ENCODE measurements at places on chromosomes 6 and 20.

DNA sequence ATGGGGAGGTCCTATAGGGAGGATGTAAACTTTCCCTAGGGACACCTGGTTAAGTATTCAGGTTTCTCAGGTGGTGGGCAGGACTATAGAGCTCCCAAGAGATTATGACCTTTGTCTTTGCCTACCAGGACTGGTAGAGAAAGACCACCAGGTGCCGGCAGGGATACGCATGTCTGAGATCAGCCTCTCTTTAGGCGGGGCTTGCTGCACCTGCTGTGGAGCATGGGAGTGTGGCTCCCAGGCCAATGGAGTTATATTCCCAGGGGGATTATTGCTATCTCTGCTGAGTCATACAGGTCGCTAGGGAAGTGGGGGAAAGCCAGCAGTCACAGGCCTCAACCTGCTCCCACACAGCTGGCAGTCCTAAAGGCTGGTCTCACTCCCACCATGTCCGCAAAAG, 280.5 kb upstream of the MMS22L start:
- no peak for DNase-seq

- DNase-seq, result no peak
Observed at GRCh38 chr6:127092466-127092865, 26.0 kb upstream of the RSPO3 start.

DNA sequence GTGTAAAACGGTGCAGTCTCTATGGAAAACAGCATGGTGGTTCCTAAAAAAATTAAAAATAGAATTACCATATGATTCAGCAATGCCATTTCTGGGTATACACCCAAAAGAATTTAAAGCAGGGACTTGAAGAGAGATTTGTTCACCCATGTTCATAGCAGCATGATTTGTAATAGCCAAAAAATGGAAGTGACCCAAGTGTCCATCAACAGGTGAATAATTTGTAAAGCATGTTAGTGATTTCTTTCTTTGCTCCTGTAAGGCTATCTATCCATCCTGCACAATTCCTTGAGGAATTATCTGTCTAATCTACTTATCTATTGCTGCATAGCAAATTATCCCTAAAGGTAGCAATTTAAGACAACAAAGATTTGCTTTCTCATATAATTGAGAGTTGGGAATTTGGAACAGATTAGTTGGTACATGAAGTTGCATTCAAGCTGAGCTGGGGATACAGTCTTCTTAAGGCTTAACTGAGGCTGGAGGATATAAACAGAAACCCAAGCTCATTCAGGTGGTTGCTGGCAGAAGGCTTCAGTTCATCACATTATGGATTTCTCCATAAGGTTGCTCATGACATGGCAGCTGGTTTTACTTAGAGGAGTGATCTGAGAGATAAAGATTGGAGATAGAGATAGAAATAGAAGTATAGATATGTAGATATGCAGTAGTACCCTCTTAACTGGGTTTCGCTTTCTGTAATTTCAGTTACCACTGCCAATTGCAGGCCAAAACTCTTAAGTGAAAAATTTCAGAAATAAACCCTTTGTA, 62.0 kb downstream of the IL22RA2 start:
- DNase-seq, result no peak

GRCh38 chr6:13711324-13711732, 307 bp downstream of the RANBP9 start:
- DNase-seq, result no peak

DNA sequence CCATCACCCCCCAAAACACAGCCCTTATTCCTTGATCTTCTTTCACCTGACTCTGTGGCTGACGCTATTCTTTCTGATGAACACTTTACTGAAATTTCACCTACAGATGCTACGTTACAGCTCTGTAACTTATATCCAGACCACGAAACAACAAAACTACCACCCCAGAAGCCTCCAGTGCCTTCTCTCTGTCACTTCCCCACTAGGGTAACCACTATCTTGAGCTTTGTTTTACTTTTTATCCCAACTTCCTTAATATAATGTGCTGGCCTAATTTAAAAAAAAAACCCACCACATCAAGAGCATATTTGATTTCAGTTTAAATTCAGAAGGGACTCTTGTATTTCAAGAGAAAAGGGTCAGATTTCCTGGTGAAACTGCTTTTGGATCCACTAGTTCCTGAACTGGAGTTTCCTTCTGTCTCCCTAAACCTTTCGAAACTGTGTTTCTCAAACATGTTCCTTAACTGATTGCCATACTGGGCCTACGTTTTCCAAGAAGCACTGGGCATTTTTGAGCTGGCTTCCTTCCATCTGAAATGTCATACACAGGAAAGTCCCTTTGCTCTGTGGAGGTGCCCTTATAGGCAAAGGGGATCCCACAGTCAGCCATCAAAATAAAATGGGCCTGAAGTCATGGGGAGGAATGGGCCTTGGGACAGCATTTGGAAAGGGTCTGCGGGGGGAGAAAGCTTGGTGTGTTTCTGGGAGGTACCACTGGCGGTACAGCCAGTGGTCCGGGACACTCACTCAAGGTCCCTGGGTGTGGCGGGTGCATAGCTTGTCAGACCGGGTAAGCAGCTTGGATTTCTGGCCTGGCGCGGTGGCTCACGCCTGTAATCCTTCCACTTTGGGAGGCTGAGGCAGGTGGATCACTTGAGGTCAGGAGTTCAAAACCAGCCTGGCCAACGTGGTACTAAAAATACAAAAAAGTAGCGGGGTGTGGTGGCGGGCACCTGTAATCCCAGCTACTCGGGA, 25.8 kb upstream of the RTF2 start:
- DNase-seq, result no peak

DNA sequence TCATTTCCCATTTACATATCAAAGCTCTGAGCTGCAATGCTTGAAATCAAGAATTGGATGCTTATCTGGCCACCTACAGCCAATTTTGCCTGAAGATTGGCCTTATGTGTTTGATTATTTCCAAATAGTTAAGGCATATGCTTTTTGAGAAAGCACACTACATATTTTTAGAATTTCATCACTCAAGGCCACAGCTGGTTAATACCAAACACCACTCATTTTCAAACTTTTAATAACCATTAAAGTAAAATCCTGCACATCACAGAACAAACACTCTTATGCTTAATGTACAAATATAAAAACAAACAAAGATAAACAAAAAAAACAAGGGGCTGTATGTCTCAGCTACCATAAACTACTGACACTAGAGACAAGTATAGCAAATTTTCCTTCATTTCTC, 96.9 kb upstream of the HMGCLL1 start:
- DNase-seq, result no peak

GRCh38 chr6:35833536-35833935, 28.4 kb downstream of the LHFPL5 start:
- peak; percentile 22 for DNase-seq

GRCh38 chr20:46894579-46894958, at the start of gene EYA2:
Gene EYA2 (plus strand): TSS chr20:46894843. CDS start chr20:46990011, 95,168 bp downstream.
- no peak for DNase-seq

GRCh38 chr6:151284012-151284411, 44.2 kb downstream of the AKAP12 start:
- no peak for DNase-seq

DNA sequence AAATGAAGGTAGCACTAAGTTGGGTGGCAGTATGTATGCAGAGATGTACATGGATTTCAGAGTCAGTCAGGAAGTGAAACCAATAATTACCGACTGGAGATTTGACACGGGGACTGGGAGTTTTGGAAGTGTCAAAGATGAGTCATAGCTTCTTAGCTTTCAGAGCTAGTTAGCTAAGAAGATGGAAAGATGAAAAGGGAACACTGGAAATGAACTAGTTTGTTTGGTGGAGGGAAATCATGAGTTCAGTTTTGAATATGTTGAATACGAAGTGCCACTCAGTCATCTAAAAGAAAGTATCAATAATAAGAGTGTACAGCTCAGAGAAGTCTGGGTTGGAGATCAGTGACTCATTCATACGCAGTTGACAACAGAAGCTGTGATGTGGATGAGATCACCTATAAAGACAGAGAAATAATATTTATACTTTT, 7.5 kb downstream of the ESF1 start:
- DNase-seq, result no peak

GRCh38 chr6:1136415-1136774, 175.5 kb upstream of the FOXQ1 start:
- DNase-seq, result peak; percentile 91

- no peak for DNase-seq
Observed at GRCh38 chr20:2365666-2366065, 15.0 kb upstream of the TGM6 start.

DNA sequence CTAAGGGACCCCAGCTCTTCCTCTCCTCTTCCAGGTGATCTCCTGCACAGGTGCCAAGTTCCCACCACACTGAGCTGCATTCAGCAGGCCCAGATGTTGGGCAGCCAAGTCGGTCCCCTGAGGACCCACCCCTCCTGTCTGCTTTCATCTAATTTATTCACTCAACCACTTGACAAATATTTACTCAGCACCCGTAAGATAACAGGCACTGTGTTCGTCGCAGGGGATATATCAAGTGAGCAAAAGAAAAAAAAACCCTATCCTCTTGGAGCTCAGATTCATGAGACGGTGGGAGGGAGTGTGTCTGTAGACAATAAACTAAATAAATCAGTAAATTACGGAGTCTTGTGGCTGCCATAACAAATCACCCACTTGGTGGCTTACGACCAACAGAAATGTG, 143.6 kb downstream of the MRPL14 start:
- DNase-seq, result no peak

GRCh38 chr20:48920527-48921167, 864 bp upstream of the ARFGEF2 start:
- DNase-seq, result no peak

DNA sequence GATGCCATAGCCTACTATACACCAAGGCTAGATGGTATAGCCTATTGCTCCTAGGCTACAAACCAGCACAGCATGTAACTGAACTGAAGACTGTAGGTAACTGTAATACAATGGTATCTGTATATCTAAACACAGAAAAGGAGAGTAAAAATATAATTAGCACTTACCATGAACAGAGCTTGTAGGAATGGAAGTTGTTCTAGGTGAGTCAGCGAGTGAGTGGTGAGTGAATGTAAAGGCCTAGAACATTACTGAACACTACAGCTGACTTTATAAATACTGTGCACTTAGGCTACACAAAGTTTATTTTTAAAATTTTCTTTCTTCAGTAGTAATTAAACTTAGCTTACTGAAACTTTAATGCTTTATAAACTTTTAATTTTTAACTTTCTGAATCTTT, 129.5 kb downstream of the BTBD9 start:
- peak; percentile 67 for DNase-seq

- no peak for DNase-seq
Observed at GRCh38 chr20:45342855-45343531, 5.2 kb downstream of the SDC4 start.

GRCh38 chr6:138250513-138251247, 32.4 kb upstream of the PBOV1 start:
- DNase-seq, result peak; percentile 84

- peak; percentile 88 for DNase-seq
Observed at GRCh38 chr6:41767112-41767833, 12.4 kb downstream of the FRS3 start.

GRCh38 chr20:63081351-63081750, 74.6 kb upstream of the BHLHE23 start:
- no peak for DNase-seq

- no peak for DNase-seq
Observed at GRCh38 chr6:45689926-45690615, 312.3 kb upstream of the SUPT3H start.

- peak; percentile 98 for DNase-seq
Observed at GRCh38 chr6:53326372-53327016, 22.3 kb downstream of the ELOVL5 start.

DNA sequence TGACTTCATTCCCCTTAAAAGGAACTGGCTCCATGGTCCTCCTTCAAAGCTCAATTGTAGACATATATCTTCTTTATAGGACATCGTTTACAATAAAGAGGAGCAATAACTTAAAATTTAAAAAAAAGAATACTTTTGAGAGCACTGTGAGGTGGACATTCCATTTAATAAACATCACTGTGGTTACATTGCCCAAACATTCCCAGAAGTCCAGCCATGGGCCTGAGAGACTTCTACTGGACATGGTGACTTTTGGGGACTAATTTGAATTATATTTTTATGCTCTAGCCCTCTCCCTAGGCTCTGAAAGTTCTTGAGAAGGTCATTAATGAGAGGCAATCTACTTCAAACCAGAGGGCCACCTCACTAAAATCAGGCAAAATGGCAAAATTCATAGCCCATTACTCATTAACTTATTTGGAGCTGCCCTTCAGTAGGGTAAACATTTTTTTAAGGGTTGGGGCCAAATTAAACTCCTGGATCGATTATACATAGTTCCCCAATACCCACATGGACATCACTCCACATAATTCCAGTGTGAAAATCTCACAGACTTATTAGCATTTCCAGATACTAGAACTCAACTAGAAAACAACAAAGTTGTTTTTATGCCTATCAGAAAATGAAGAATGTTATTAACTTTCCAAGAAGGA, 17.1 kb downstream of the ISM1 start:
- no peak for DNase-seq

GRCh38 chr6:40521496-40521895, 65.7 kb downstream of the LRFN2 start:
- no peak for DNase-seq

GRCh38 chr6:36865835-36866234, 8.8 kb downstream of the PPIL1 start:
- DNase-seq, result no peak

GRCh38 chr6:169848946-169849345, 97.5 kb downstream of the ERMARD start:
- DNase-seq, result no peak

DNA sequence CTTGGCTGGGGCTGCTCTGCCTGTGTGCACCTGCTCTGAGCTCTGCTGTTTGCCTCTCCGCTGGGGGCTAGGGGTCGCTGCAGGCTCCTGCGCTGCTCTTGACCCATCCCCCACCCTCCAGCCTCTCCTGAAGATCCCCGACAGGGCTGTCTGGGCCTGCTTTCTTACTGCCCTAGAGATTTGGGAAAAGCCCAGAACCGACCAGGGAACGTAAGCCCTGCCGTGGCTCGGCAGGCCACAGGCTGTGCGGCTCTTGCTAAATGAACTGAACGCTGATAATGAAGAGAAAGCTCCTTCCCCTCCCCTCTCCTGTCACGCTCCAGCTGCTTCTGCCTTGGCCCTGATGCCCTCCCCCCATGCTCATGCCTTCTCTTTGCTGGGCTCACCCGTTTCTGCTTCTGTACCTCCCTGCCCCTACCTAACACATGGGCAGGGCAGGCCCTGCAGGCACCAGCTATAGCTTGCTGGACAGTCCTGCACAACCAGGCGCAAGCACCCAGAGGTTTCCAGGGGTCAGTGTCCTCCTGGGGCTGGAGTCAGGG, 32.0 kb upstream of the PCMTD2 start:
- DNase-seq, result peak; percentile 58

DNA sequence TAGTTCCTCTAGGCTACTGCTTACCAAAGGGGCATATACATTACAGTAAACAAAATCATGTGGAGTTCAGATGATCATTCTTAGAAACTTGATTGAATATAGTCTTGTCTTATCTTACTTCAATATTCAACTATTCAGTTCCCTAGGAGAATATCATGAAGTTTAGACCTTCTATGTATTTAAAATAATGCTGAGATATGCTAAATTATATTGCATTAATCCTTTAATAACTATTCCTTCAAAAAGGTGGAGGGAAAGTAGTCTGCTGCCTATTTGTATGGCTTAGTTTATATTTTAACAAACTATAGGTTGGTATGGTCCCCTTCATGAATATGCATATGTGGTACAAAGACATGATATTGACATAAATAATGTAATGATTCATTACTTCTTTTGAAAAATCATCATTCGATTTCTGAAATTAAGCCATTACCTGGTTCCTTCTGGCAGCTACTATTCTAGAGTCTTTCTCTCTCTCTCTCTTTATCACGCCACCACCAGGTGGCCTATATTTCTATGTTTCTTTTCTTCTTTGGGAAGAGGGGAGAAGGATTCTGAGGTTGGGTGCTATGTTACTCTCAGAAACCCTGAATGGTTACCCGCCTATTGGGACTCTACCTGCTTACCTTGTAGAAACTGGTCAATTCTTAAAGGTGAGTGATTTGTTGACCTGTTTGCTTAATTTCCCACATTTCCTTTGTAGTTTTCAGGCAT, 855.8 kb downstream of the HACE1 start:
- DNase-seq, result no peak

All from foreskin fibroblast (primary cell).